ENCODE measurements at places on chromosomes 1 and 21.

DNA sequence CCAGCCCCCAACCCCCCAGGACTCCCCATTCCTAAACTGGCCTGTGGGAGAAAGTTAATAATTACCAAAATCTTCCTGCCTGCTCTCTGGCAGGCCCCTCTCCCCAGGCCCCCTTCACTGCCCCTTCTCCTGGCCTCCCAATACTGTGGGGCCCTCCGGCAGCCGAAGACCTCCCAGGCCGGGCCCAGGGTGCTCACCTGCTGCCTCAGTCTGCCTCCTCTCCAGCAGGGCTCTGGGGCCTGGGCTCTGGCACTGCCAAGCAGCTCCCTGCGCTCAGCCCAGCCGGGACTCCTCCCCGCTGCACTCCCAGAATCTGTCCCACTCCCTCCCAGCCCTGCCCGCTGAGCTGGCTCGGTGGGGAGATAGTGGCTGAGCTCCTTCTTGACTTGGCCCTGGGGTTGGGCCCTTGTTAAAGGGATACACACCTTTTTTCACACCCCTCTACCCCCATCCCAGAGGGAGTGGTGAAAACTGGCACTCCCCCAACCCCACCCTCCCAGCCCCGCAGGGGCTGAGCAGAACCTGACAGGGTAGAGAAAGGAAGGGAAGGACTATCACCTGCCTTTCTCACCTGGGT, at the start of gene S100A16:
TSS of gene S100A16 (minus strand) at position 383 of the 577 bp plus-strand sequence. CDS start 4,986 bp downstream, outside the sequence.
- no peak for DNase-seq

GRCh38 chr21:33302796-33303195, 22.0 kb upstream of the IFNAR1 start:
- DNase-seq: no peak

DNA sequence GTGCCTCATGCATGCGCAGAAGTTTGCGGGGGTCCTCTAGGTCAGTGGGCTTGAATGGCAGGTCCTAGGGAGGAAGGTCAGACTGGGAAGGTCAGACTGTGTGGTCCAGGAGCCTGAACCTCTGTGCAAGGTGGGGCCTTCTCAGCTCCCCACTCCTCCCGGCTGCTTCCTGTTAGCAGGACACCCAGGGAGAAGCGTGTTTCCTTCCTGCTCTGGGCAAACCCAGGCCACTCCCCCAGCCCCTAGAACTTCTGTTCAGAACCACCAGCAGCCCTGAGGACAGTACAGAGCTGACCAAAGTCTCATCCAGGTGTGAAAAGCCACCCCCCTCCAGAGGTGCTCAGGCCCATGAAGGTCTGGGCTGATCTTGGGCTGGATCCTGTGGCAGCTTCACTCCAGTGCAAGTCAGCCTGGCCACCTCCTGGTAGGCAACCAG, 29.9 kb downstream of the NAV1 start:
- DNase-seq: no peak

GRCh38 chr1:75732703-75733102, 8.2 kb downstream of the ACADM start:
- no peak for DNase-seq

GRCh38 chr1:28326984-28327383, 1.9 kb upstream of the MED18 start:
- no peak for DNase-seq

DNA sequence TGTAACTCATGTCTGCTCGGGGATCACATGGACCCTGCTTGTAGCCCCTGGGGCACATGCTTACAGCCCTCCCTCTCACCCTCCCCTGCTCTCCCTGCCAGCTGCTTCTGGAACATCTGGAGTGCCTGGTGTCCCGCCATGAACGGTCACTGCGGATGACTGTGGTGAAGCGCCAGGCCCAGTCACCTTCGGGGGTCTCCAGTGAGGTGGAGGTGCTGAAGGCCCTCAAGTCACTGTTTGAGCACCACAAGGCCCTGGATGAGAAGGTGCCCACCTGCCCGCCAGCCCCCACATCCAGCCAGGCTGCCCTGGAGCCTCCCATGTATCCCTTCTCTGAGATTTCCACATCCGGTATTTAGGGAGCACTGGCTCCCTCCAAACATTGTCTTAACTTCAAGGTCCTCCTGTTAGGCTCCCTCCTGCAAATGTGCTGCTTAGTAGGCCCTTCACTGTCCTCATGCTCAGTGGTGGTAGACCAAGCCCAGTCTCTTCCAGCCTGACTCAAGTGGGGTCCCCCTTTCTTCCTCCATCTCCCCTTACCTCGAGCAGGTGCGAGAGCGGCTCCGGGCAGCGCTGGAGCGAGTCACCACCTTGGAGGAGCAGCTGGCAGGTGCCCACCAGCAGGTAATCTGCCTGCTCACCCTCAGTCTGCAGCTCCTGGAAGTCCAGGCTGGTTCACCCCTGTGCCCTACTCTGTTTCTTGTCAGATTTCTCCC, 17.7 kb downstream of the PPFIA4 start:
- no peak for DNase-seq

- DNase-seq: no peak
Observed at GRCh38 chr1:99535470-99536164, 110.3 kb upstream of the PALMD start.

DNA sequence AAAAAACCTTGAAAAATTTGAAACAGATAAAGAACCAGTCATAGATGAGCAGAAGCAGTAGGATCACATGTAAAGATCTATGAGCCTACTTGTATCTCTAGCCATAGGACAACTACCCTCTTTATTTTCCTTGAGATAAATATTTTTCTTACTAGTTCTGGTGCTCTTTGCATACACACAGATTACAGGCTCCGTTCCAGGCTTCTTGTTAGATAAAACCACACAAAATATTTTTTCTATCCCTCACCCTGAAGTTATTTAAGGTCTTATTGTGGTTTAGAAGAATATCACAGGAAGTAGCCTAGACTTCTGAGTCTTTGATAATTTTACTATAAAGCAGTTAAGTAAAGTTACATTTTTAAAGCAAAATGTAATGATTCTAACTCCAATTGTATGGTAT, 512.2 kb downstream of the NEGR1 start:
- DNase-seq: peak; percentile 24

DNA sequence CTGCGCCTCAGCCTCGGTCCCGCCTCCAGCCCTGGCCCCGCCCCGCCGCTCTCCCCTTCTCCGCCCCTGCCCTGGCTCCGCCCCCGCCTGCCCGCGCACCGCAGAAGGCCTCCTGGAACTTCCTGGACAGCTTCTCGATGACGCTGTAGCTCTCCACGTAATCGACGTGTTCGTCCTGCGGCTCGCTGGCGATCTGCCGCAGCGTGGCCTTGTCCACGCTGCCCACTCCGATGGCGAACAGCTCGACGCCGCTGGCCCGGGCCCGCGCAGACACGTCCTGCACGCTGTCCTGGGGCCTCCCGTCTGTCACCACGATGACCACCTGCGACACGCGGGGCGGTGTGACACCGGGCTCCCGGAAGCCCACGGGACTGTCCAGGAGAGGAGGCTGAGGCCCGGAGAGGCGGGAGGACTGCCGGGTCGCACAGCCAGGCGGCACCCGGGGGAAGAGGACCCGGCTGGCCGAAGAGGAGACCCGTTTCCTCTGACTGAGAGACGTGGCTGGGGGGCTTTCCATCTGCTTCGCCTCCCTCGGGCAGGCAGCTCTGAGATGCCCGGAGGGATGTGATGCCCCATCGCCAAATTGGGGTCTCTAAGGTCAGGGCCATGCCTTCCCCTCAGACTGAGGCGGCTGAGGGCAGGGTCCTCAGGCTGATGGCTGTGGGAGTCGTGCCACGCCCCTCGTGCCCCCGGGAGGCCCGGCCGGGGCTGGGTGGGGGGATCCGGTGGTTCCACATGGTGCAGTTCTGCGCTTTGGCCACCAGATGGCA, 4.6 kb downstream of the MATN1 start:
- peak; percentile 91 for DNase-seq

GRCh38 chr1:176174108-176174507, 33.0 kb downstream of the COP1 start:
- DNase-seq: no peak

GRCh38 chr1:202058001-202058908, 47.9 kb downstream of the ELF3 start:
- DNase-seq: no peak

GRCh38 chr21:18026359-18026758, 207.2 kb upstream of the C21orf91 start:
- DNase-seq: no peak

DNA sequence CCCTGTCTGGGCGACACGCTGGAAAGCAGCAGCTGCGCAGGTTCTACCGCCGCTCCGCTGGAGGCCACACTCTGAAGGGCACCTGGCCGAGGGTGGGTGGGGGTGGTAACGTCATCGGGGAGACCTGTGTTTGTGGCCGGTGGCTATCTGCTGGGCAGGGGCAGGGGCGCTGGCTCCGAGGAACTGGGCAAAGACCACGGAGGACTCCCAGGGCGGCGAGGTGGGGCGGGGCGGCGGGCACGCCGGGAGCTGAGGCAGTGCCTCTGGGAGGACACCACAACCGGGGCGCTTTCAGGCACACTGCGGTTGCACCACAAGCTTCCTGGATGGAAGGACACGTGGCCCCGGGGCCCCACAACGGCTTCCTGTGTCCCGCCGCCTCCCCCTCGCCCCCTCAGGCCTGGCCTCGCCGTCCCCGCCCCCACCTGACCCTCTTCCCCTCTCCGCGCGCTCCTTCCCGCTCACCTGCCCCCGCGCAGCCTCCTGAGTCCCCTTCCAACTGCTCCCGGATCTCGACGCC, 3.3 kb upstream of the DENND2D start:
- no peak for DNase-seq

- DNase-seq: no peak
Observed at GRCh38 chr1:113984710-113985109, 5.4 kb downstream of the OLFML3 start.

DNA sequence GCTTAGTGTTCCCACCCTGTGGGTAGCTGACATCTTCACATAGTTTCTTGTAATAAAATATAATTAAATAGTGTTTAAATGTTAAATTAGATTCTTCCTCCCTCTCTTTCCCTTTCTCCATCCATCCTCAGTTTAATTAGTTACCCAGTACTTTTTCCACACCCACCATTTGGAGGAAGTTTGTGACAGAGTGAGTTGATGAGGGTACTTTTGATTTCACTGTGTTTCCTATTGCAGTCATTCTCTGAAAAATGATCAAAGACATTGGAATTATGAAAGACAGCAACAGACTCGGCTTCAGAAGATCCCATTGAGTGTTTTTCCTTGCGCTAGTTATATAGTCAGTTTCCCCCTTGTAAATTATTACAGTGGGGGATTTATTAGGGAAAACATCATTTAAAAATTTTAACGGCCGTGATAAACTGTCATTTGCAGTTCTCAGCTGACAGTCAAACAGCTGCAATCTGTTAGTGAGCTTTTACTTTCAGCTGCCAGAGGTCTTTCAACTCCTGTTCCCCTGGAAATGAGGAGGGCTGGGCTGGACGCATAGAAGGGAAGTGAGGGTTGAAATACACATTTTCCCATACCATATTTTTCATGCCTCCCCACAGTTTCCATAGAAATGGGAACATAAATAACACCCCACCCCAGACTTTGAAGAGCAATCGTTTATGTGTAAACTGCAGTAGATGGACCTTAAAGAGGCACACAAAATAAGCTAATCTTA, 61.3 kb upstream of the CACYBP start:
- no peak for DNase-seq

DNA sequence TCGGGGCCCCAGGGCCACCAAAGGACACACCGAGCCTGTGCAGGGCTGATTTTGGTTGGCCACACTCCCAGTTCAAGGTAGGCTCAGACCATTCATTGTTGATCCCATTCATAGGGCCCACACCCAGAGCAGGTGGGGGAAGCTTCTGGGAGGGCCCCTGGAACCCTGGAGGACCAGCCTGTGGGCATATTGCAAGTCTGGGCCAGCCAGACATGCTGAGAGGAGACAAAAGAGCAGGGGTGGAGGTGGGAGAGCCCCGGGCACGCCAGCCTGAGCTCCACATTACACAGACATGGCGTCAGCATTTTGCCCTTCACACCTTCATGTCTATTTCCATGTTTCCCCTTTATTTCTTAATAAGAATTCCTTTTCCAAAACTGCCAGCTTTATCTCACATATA, 25.7 kb downstream of the PMVK start:
- DNase-seq: no peak

DNA sequence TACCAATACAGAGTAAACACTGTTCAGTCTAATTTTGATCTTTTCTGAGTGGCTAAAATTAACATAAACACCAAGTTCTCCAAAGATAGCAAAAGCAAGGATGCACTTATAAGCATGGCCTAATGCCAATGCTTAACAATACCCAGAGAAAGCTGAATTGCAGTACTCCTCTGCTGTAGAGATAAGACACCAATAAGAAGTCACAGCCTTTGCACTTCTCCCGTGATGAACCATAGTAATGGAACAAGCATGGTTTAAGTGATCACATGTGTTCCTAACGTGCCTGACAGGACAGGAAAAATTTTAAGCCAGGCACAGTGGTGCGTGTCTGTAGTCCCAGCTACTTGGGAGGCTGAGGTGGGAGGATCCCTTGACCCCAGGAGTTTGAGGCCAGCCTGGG, 5.6 kb downstream of the PRDX1 start:
- DNase-seq: no peak

GRCh38 chr1:36089393-36090121, 865 bp downstream of the ADPRS start:
- peak; percentile 34 for DNase-seq

DNA sequence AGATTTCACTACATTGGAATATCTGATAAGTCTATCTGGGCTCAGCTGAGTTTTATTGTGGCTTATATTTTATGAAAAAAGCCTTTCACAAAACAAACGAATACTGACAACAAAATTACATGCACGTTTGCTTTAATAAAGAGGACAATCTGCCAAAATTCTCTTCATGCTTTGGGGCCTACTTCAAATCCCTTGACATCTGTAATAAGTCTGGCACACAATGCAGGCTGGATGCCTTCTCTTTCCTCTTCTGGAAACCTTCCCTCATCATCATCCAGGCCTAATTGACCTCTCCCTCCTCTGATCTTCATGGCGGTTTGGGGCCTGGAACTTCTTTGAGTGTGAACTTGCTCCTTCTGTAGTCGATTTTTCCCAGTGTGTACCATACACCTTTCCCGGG, 70.3 kb downstream of the MAP10 start:
- no peak for DNase-seq

- no peak for DNase-seq
Observed at GRCh38 chr1:226482975-226483700, 65.4 kb upstream of the STUM start.

DNA sequence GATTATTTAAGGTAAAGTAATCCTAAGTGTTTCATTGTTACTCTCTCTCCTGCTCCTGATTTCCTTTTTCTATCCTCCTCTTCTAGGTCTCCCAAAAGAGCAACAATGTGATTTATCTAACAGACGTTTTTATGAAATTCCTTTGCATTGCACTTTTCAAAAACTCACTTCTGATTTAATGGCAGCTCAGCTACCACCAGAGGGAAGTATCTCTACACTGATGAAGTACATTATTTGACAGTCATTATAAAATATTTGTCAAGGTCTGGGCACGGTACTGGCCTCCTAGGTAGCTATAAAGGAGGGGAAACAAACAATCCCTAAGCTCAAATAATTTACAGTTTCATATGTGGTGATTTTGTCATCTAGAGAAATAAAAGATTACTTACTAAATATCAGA, 15.6 kb downstream of the TMPRSS15 start:
- DNase-seq: no peak

GRCh38 chr1:248839168-248839555, 1.1 kb downstream of the ZNF672 start:
- no peak for DNase-seq

All from non-pigmented ciliary epithelial cell (primary cell).